ENCODE measurements at places on chromosomes 6 and 20. TPM values are rescaled to one million over a fixed set of nuclear protein-coding genes. Genes with fewer than 3 reads are reported as not detected.

- no peak for DNase-seq
Measured at GRCh38 chr20:4937407-4938319, 63.6 kb downstream of the SLC23A2 start.

DNA sequence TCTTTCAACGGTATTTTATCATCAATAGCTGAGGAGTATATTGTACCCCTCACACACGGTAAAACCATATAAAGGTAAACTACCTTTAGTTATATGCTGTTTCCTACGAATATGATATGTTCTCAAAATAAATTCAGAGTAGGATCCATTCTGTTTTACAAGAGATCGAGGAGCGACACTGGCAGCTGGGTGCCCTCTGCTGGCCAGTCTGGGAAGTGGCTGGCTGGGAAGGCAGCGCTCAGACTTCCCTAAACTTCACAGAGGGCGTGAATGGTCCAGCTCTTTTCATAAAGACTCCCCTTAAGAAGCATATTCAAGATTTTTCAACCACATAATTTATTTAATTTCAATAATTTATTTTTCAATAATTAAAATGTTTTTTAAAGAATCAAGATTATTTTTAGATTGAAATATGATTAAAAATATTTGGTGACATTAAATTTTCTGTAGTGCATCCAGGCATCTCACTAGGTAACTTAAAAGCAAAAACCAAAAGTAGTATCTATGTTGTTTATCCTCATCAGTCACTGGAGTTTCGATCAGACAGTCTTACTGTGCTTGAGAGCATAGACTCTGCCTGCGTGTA is 187.5 kb upstream of the PDE10A start:
- DNase-seq: peak; percentile 73

DNA sequence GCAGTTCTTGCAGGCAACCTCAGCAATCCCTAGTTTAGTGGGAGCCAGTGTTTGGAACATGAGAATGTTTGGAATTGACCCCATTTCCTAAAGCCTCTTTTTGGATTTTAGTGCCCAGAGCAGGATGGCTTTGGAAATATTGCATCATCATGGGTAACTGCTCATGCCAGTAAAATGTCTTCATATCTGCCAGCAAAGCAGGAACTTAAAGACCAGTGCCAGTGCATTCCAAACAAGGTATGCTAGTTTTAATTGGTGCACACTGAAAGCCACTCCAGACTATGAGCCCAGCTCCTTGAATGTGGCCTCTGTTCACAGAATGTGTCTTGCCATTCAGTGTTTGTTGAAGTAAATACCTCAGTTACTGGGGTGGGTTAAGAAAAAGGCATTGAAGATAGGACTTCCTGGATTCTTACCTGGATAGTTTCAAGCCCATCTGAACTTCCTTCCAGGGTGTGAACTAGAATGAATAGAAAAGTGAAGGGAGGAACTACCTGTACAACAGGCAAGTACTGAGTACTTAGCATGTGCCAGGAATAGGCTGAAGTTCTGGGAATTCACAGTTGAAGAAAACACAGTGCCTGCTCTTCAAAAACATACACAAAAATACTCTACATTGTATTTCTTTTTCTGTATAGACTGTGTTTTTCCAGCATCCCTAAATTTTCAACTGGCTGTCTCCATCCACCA is 70.5 kb downstream of the COL19A1 start:
- DNase-seq: no peak

DNA sequence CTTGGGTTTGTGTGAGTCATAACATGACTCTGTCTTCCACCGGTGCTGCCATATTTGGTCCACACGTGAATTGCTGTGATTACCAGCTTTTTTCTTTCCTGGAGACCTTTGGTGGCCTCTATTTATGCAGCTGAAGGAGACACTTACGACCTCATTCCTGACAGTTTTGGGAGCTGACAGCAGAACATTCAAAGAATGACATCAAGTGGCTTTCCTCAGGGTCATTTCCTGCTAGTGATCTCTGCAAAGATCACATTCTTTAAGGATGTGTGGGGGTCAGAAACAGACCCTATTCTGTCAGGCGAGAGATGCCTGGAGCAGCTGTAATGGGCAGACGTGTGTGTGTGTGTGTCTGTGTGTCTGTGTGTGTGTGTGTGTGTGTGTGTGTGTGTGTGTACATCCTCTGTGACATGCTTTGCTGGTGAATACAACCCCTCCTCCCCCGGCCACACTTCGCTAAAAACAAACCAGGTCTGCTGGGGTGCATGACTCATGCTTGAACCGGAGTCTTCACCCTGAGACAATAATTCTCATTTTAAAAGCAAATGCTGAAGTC is 115.6 kb downstream of the TMEM170B start:
- peak; percentile 76 for DNase-seq

DNA sequence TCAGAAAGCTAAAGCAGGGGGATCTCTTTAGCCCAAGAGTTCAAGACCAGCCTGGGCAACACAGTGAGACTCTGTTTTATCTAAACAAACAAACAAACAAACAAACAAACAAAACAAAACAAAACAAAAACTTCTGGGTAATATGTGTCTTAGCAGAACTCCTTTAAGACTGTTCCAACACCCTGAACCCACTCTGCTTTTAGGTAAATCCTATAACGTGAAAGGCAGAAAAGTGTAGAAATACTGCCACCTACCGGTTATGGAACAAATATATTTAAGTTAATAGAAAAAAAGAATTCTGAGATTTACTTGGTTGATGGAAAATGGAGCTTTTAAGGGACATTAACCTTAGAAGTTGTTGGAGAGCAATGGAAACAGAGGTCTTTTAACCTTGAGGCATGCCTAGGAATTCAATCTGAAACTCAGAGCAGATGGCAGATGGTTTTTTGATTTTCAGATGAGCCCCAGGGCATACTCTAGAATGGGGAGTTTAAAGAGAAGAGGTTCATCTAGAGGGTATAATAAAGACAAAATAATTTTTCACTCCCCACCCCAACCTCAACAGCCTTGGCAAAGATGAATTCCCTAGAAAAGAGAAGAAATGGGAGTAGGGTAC is 38.5 kb downstream of the SOD2 start:
- DNase-seq: no peak

DNA sequence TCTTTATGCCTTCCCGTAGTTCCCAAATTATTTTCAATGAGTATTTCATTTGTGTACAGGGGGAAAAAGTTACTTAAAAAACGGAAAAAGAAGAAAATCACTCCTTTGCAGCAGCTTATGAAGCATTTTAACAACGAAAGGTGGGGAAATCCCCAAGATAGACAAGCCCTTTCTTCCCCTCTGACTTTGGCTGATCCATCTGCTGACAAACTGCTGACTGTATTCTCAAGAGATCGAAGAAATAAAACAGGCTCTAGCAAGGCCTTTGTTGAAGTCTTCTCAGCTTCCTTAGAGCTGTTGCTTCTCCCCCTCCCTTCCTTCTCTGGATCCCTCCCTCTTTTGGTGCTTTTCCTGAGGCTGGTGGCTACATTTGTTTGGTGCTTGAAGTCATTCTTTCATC is 325.2 kb downstream of the NRN1 start:
- DNase-seq: peak; percentile 28

- DNase-seq: no peak
Measured at GRCh38 chr6:30200551-30201281, 12.5 kb downstream of the TRIM26 start.

Gene HLA-F
- total RNA-seq: 282 TPM
